ENCODE measurements at places on chromosomes 5 and 9.

- DNase-seq = no peak
Observed at GRCh38 chr9:85142496-85142911, 473.0 kb downstream of the NTRK2 start.

- no peak for DNase-seq
Observed at GRCh38 chr9:69637817-69638200, 34.4 kb downstream of the APBA1 start.

DNA sequence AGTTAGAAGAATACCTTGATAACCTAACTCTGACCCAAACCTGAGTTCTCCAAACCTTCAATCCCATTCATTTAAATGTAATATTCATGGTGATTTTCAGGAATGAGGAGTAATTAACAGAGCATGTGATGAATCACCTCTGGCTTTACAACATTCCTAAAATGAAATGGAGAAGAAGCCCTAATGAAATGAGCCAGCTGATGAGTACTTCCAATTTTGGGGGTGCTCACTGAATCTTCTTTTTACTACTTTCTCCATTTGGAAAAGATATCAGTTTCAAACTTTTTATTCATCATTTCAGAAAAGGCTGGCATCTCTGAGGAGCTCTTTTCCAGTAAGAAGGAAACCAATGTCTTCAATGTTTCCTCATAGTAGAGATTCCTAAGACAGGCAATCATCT lies 2.9 kb upstream of the SPINK5 start:
- no peak for DNase-seq

DNA sequence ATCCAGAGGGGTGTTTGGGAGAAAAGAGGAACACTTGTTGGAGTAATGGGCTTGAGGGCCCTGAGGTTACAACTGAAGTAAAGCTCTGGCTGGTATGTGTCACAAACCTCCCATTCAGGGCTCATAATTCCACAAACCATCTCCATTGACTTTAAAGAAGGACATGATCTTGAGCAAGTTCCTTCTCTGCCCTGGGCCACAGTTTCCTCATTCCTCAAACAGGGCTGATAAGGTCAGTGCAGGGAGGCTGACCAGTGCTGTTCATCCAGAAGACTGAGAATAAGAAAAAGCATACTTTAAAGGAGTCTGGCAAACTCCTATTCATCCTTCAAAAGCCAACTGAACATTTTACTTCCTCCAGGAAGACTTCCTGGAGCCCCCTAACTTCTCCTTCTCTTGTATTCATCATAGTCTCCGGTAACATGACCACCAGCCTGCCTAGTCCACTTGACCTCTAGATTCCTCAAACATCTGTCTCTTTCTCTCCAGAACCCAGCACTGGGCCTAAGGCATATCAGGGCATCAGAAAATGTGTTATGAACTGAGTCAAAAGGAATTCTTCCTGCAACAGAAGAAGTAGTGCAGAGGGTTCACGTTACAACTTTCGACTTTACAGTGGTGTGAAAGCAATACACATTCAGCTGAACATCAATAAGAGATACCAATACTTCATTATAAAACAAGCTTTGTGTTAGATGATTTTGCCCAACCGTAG lies 20.7 kb upstream of the PTPN3 start:
- DNase-seq = no peak

DNA sequence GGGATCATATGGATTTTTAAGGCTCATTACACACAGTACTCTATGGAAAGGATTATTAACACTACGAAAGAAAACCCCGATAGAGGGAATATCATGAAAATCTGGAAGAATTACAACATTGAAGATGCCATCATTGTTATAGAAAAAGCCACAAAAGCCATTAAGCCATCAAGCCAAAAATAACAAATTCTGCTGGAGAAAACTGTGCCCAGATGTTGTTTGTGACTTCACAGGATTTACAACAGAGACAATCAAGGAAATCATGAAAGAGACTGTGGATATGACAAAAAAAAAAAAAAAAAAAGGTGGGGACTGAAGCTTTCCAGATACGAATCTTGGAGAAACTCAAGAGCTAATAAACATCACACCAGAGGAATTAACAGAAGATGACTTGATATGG lies 433.8 kb upstream of the CDH6 start:
- DNase-seq = no peak

GRCh38 chr9:87497604-87498045 lies at the start of gene DAPK1:
TSS of gene DAPK1 (plus strand) at chr9:87497867. CDS start at chr9:87499078, 1,211 bp downstream.
- peak; percentile 40 for DNase-seq

GRCh38 chr5:32008746-32009145 lies 165.4 kb downstream of the GOLPH3 start:
- DNase-seq = no peak

- no peak for DNase-seq
Observed at GRCh38 chr9:82616545-82616944, 446.4 kb downstream of the RASEF start.

DNA sequence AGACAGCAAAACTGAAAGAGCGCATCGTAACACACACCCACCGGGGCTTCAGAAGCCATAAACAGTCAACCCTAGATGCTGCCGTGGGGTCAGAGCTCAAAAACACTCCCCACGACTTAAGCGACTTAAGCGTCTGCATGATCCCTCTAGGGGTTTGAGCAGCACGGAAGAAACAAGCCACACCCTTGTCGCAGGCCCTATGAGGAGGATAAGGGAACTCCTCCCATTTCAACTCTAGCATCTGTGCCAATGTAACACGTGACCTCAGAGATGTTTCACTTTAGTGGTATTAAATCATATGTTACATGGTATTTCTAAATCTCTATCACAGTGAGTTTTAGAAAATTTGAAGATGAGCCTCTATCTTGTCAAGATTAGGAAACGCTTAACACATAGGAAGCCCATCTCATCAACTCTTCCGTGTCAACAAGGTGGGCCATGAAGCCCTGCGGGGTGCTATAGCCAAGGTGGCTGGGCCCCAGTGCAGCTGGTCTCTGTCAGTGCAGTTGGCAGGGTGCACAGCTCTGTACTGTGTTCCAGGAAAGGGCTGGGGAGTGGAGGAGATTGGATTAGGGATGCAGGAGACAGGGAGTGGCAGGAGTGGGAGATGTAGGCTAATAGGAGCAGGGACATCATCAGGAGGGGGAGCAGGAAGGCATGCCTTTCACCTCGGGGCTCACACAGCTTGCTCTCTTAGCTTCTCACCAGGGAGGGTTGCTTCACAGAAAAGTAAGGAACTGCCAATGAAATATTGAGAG lies 33.1 kb downstream of the ZCCHC9 start:
- DNase-seq = no peak

GRCh38 chr5:40261984-40262383 lies 417.7 kb upstream of the PTGER4 start:
- no peak for DNase-seq

DNA sequence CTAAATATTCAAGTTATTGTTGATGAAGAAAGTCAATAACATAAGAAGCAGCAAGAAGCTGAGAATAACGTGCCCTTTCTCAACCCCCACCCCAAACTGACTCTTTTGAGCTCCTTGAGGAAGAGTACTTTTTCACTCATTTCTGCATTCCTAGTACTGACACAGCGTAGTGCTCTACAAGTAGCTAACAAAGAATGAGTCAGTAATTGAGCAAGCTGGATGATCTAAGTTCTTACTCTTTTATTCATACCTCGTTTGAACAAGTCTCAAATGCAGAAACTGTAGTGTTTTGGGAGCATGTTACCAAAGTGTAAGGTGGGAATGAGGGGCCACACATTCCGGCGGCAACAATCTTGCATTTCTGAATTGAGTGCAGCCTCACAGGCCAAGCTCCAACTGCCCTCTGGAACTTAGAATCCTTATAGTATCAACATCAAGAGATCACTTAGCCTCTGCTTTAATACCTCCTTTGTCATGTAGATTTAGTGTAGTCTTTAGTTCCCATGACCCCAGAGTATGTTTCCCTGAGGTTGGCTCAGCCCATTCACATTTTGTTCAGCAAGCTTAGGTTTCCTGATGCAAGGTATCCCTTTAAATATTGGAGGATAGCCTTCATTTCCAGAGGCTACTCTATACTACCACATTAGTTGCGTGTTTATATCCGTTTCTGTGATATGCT lies 152.0 kb downstream of the PRR16 start:
- no peak for DNase-seq

DNA sequence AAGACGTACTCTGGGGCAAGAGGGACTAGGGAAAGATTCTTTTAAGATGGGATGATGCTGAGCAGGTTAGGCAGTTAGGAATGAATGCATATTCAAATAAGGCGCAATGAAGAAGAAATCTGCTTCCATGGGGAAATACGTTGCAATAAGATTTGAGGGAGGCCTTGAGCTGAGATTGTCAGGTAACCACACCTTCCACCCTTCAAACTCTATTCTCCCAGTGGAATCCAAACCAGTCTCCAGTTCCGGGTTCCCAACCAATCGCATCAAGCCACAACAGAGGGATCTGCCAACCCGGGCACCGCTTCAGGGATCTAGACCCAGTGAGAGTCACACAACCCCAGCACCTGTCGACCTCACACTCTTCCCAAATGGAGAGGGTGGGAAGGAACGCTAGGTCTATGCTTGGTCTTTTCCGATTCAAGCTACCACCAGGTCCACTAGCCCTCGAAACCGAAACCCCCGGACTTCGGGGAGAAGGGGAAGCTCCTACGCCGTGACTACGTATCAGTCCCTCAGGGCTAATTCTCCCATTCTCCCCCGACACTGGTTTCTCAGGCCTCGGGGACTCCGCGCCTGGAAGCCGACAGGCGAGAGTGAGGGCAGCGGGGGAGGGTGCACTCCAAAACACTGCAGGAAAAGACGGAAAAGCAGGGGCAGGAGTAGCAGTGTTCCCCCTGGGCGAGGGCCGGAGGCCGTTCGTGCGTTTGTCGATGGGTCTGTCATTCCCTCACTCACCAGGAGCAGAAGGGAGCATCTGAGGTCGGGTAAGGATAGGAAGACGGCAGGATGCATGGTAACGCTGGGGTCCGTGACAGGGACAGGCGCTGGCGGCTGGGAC lies 534 bp downstream of the ERP44 start:
- DNase-seq = peak; percentile 35

DNA sequence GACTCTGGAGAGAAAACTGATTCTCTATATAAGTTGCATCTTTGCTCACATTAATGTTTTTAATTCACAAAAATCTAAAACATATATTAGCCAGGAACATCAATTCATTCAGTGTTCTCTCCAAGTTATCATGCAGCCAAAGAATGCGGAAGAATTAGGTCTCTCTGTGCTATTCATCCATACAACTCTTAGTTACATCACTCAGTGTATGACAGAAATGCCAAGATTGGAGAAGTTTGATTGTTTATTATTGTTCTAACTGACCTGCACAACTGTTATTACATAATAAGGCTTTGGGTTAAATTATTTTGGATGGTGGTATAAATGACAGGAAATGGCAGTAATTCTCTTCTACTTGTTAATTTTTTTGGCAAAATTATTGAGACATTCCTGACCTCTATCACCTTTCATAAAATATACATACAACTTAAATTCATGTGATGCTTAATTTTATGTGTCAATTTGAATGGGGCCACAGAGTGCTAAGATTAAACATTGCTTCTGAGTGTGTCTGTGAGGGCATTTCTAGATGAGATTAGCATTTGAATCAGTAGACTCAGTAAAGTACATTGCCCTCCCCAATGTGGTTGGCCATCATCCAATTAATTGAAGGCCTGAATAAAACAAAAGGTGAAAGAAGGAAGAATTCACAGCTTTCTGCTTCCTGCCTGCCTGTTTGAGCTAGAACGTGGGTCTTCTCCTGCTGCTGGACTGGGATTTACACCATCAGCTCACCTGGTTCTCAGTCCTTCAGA lies 70.2 kb downstream of the NR2F1-AS1 start:
- DNase-seq = no peak
